ENCODE measurements at places on chromosomes 1 and 21.
A peak's percentile ranks its signal among the peaks of the same experiment; 100 is the strongest.

DNA sequence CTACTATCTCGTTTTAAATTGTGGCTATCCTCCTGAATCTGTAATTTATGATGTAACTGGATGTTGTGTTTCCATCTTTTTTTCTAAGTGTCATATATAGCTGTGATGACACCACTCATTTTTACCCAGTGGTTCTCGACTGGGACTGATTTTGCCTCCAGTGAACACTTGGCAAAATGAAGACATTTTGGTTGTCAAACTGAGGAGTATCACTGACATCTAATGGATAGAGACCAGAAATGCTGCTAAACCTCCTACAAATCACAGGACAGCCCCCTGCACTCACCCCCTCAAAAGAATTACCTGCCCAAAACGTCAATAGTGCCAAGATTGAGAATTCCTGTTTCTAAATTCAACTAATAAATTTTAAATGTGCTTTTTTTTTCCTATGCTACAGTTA is 1.9 kb downstream of the TRMT13 start:
- DNase-seq: no peak

DNA sequence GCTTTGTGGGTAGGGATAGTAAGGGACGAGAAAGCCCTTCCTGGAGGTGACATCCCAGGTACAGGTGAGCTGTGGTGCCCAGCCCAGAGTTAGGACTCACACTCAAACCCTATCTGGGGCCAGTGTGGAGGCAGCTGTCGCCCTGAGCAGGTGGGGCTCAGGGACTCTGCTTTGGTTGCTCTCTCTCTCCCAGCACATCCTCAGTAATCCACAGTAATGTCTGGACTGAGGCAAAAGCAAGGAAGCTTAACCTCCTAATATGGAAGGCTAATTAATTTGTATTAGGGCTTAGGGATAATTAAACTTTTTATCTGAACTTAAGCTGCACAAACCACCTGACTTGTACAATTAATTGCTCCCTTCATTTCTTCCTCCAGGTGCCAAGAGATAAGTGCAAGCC is 38.2 kb downstream of the DDX20 start:
- no peak for DNase-seq

DNA sequence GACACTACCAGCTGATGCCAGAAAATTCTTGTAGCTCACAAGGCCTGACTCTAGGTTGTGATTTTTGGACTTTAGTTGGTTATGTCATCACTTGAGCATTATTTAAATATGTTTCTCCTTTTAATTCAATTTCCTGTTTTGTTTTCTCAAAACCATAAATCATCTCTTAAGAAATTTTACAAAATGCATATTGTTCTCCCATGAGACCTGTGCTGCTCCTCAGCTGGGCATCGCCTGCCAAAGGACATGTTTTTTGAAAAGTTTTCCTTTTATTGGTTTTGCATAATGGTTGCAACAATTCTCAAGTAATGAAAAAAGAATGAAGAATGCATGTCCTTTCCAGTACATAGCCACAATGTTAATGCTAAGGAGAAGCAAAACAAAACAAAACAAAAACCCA is 204.7 kb upstream of the LYPLAL1 start:
- no peak for DNase-seq

GRCh38 chr1:85569122-85569521 is 11.4 kb upstream of the CCN1 start:
- DNase-seq: peak; percentile 65

- no peak for DNase-seq
Observed at GRCh38 chr1:27448982-27449381, 41.0 kb downstream of the WASF2 start.

GRCh38 chr1:166839600-166840308 is 479 bp downstream of the POGK start:
- DNase-seq: peak; percentile 27

DNA sequence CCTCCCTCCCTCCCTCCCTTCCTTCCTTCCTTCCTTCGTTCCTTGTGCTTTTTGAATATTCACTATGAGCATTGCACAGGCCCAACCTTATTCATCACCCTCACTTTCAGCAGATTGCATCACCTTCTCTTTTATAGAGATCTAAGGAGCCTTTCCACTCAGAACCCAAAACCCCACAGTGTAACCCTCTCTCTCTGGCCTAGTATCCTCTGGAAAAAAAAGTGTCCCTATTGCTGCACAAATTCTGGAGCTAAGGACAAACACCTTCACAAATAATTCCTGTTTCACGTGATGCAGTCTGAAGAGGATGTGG is 25.6 kb downstream of the OR10J5 start:
- DNase-seq: no peak

- DNase-seq: no peak
Observed at GRCh38 chr1:30648408-30649000, 74.9 kb downstream of the MATN1 start.

- DNase-seq: peak; percentile 39
Observed at GRCh38 chr1:16420424-16421118, 16.7 kb downstream of the SPATA21 start.

- peak; percentile 43 for DNase-seq
Observed at GRCh38 chr1:226738421-226738994, 574 bp downstream of the ITPKB start.

GRCh38 chr1:11067716-11068599 is 8.1 kb upstream of the SRM start:
- no peak for DNase-seq

Measured in HT1080 (cell line).